ENCODE measurements at places on chromosomes 1 and 21. TPM values are rescaled to one million over a fixed set of nuclear protein-coding genes. Genes with fewer than 3 reads are reported as not detected.

The SLAMF8 gene
- total RNA-seq = 0.05 TPM

GRCh38 chr1:151326619-151327222 lies 495 bp downstream of the PI4KB start:
- peak; percentile 69 for DNase-seq

GRCh38 chr1:177170756-177171535 lies at the start of gene BRINP2:
Gene BRINP2 (plus strand): TSS chr1:177170958. CDS start chr1:177229877, 58,919 bp downstream.
- peak; percentile 18 for DNase-seq

The NR5A2 gene
- total RNA-seq = 0.10 TPM

DNA sequence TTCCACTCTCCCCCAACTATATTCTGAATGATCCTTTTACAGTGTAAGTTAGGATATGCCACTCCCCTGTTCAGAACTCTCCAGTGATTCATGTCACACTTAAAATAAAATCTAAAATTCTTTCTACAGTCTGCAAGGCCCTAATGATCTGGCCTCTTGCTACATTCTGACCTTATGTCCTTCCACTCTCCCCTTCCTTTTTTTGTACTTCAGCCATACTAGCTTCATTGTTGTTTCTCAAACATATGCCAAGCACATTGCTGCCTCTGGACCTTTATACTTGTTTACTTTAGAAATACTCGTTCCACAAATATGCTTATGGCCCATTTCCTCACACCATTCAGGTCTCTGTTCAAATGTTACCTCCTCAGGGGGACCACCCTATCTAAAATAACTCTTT lies 14.8 kb upstream of the PSMA5 start:
- no peak for DNase-seq

The FCRL6 gene
- total RNA-seq = not detected

The ZNF683 gene
- total RNA-seq = not detected

DNA sequence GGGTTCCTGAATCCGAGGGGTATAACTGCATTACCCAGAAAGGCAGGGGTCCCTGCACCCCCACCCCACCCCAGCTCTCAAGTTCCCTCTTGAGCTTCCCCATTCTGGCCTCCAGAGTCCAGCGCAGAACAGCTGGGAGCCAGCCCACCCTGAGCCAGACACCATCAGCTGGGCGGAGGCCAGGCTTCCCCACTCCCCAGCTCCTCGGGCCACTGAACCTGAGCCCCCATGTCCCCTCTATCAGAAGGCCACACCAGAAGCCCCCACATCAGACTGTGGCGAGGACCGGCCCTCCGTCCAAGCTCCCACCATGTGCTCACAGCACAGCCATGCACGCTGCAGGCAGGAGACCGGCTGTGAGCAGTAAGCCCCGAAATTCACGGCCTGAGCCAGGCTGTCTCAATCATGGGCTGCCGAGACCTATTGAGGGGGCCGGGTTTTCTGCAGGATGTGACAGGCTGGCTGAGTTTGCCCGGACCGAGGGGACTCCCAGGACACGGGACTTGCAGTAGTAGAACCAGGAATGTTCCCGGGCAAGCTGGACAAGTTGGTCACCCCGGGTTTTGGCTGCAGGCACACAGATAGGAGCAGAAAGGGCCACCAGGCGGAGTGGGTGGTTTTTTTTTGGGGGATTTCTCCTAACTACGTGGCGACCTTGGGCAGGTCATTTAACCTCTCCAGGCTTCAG lies 25.5 kb upstream of the TNFRSF1B start:
- DNase-seq = no peak

The PDZK1 gene
- 8.8 TPM for total RNA-seq

The ALG14 gene
- total RNA-seq = 2.1 TPM

GRCh38 chr1:92081031-92081430 lies 886 bp downstream of the BTBD8 start:
- DNase-seq = no peak

DNA sequence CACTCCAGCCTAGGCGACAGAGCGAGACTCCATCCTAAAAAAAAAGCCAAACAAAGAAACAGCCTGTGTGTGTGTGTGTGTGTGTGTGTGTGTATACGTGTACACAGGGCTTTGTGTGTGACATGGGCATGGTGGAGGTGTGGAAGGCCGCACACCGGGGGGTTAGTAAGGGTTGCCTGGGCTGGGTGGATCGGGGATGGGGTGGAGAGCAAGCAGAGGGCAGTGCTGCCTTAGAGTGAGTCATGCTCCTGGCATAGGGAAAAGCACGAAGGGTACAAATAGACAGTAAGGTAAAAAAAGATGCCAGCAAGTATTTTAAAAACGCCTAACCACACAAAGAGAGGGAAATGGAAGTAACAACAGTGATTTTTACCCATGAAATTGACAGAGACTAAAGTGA lies 6.2 kb downstream of the PRMT2 start:
- DNase-seq = no peak

The LCE1C gene
- total RNA-seq = not detected

The CR1L gene
- total RNA-seq = not detected

The C8B gene
- total RNA-seq = not detected

GRCh38 chr1:53799141-53799540 lies 39.0 kb downstream of the NDC1 start:
- no peak for DNase-seq

The SYCP1 gene
- not detected for total RNA-seq

The OLFM3 gene
- not detected for total RNA-seq

DNA sequence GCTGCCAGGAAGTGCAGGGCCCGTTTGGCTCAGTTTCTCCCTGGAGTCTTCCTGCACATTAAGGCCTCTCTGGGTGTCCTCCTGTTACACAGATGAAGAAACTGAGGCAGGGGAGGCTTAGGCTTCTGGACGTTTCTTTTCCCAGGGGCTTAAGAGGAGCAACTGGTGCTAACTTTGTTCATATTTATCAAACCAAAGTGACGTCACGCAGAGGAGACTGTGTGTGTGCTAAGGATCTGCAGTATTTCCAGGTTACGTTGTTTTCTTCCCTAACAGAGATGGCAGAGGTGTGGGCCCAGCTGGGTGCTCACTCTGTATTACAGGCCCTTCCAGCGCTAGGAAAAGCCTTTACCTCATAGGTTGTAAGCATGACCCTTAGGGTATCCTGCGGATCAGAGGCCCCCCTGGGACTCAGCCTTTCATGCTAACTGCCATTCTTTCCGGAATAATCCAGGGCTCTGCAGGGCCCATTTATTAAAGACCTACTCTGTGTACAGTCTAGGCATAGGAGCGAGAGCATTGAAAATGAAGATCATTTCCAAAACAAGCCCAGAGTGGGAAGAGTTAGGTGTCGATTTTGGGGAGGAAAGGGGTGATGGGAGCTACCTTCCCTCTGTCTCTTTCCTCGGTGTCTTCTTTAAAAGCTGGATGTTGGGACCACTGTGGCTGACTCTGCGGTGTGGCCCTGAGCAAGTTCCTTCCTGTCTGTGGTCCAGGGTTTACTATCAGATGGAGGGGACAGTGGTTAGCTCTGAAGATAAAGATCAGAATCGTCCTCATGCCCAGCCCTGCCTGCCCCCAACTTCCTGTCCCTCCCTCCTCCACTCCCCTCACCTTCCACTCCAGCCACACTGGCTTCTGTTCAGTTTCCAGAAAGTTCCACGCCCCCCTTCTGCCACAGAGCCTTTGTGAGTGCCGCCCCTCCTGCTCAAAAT lies 4.6 kb downstream of the AGTRAP start:
- peak; percentile 22 for DNase-seq

DNA sequence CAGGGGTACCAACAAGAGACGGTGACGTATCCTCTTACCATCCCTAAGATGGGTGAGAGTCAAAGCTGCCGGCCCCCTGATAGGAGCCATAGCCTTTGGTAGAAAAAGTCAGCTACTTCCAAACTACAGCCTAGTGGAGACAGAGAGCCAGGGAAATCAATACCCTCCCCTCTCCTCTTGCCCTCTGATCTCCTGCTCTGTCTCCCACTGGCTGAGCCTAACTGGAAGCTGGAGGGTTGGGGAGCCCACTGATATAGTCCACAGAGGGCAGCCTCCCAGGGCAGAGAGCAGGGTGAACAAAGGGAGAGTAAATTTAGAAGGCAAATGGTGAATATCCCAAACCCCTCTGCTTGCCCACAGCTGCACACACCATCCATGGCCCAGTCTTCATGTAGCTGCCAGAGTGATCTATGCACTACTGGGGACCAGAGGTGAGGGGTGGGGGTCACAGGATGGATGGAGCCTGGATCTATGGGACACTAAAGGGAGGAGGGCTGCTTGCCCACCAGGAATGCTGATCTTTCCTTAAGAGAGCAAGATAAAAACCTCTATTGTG lies 80.0 kb downstream of the DHRS3 start:
- DNase-seq = no peak

GRCh38 chr1:223083831-223084230 lies 59.2 kb downstream of the TLR5 start:
- no peak for DNase-seq

DNA sequence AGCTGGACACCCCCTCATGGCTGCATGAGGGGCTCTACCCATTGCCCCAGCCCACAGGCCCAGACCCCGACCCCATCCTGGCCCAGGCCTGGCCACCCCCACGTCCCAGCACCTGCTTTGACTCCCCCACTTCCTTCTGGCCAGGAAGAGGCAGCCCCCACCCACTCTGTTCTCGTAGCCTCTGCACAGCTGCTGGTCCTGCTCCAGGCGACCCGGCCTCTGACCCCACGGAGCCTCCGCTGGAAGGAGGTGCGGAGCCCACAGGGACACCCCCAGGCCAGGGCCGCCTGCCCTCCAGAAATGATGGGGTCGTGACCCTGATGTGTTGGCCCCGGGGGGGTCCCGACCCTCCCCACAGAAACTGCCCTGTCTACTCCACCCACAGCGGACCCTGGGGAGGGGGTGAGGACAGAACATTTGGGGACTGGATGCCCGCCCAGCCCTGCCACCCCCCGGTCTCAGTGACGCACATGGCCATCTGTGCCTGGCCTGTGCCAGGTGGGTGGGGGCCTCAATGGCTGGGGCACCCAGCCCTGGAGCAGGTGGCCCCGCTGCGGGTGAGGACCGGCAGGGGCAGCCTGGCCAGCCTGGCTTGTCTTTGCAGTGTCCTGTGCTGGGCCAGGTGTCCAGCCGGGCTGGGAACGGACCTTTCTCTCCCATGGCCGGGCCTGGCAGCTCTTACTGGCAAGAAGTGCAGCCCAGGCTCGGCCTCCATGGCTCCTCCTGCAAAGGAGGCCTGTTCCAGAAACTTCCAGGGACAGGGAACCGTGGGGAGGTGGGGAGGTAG lies 78.6 kb downstream of the MORN1 start:
- DNase-seq = no peak

DNA sequence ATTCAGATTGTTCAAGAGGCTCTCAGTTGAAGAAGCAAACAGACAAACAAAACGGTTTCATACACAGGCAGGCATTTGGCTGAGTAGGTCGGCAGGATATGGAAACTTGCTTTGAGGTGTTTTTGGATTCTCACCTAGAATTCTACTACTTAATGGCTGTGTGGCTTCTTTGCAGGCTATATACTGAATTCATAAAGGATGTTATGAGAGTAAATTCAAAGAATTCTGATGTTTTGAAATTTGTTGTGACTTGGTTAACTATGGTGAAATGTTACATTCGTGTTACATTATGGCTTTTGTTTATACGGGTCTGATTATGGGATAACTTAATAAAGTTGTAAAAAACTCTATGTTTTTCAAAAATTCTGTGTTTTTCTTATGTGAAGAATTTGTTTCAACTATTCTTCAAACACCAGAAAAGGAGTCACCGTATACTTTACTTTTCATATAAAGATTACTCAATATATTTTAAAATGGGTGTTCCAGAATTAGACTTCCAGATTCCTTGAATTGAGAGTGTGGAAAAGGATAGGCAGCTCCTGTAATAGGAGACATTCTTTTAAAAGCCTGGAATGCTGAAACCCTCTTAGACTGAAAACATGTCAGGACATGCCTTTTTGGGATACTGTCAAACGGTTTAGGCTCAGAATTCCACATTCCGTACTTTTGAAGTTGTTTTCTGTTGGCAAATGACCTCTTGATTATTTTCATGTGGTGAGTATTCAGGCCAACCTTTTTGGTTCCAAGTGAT lies 8.2 kb upstream of the IRF2BP2 start:
- peak; percentile 54 for DNase-seq

DNA sequence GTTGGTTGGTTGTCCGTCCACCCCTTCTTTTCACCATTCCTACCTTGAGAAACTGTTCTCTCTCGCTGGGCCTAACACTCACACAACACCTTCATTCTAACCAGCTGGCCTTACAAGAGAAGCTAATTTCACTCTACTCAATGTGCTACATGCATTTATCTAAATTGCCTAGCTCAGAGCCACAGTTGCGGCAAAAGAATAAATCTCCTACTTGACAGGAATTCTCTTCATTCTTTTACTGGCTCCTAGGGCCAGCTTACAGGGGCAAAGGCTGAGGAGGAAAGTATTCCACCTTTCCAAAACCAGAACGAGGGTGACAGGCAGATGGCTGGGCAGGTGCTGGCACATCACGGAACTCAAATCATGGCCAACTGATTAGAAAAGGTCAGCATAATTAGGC lies 6.5 kb downstream of the F3 start:
- no peak for DNase-seq

The FAM167B gene
- 0.20 TPM for total RNA-seq

The ETV3L gene
- not detected for total RNA-seq

GRCh38 chr21:41234569-41234968 lies 66.6 kb downstream of the BACE2 start:
- no peak for DNase-seq

- DNase-seq = no peak
These were observed 196.9 kb upstream of the TMEM51 start for GRCh38 chr1:14956579-14957195.

The DMBX1 gene
- total RNA-seq = not detected

DNA sequence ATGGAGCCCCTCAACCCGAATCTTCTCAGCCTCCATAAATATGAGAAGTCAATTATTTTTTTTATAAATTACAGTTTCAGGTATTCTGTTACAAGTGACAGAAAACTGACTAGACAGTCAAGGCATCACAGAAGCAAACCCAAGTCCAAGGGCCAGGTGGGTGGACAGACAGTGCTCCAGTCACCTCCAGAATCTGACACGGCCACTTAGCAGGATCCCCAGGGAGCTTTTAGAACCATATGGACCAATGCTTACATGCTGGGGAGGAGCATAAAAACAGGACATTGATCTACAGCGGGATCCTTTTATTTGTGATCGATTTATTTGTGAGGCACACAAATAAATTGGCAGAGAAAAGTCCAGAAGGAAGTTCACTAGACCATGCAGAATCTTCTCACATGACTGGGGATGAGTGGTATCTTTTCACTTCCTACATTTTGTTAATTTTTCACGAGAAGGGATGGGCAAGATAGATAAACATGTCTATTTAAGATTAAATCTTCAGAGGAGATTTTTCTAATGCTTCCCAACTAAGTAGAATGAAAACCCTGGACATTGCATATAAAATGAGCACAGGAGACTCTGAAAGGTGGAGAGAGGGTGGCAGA lies 15.0 kb downstream of the ZNF496 start:
- DNase-seq = no peak

DNA sequence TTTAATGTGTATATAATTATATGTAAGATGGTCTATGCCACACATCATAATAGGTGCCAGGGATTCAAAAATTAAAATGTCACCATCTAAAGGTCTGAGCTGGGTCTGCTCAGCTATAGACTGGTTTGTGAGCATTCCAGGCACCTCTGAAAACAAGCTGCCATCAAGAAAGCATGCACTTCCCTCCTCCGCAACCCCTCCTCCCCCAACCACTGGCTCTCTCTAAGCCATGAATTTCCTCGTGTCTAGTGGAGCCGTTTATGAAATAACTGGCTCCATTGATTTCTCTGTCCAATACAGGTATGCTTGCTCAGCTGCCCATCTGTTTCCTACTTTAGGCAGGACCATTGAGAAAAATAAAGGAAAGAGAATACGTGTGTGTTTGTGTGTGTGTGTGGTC lies 522.6 kb upstream of the PLXNA2 start:
- DNase-seq = no peak
